ENCODE measurements at places on chromosomes 13 and 19.

DNA sequence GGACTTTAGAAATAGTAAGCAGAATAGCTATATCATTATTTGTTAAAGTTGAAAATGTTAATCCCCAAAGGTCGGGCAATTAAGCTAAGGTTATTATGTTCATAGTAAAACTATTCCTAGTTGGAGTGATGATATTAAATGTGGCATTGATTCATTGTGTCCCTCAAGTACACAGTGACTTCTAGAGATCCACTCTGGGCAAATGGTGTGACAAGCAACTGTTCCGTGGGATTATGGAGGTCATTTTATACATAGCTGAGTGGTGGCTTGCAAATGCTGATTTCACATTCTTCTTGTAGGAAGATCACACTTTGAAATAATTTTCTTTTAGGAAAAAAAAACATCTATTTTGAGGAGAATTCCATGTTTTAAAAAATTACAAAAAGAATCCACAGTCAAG is 317.8 kb downstream of the ATP8A2 start:
- DNase-seq, result no peak

GRCh38 chr13:23984546-23984945 is 87.2 kb upstream of the C1QTNF9B start:
- DNase-seq, result no peak

- DNase-seq, result no peak
Measured at GRCh38 chr13:101204270-101205020, 211.9 kb downstream of the NALCN start.

DNA sequence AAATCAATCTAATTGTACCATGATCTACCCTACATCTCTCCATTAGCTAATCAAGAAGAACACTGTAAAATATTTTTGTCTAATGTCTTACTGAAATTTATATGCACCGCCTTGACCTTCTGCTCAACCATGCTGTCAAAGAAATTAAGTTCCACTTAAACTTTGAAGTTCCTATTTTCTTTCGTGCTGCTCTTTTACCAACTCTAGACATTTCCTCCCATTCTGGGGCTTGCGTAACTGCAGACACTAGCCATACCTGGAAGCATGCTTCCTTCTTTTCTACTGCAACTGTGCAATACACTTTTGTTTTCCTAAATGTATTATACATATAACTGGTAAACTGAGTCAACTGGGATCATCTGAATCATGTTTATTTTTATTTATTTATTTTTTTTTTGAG is 8.5 kb upstream of the UBE2L5 start:
- DNase-seq, result no peak

DNA sequence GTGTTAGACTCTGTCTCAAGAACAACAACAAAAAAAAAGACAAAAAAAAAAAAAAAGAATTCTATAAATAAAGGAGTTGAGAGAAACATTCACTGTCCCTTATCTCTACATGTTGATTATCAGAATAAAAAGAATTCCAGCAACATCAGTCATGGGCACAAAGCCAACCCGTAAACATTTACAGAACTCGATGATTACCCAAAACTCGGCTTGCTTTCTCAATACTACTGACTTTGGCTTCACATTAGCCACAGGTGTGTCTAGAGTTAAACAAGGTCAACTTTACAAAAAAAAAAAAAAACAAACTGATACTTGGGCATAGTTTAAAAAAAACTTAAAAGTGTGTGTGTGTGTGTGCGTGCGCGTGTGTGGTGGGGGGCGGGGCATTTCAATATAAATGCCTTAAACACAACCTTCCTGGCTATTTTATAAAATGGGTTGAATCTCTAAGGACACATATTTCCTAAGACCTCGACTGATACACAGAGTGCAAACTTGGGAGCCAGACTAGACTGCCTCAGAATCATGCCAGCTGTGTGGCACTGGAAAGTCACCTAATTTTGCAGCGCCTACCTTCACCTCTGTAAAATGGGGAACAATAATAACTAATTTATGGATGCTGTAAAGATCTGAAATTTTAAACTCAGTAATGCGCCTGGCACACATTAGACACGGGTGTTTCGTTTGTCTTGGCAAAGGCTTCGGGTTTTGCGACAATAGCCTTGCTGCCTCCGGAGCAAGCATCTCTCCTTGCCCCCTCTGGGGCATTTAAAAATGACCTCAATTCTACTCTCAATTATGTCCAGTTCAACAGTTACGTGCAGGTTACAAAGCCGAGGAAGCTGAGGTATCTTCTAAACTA is 922 bp downstream of the EBPL start:
- DNase-seq, result no peak

GRCh38 chr19:11261431-11261970 is 823 bp downstream of the DOCK6 start:
- no peak for DNase-seq

- peak; percentile 67 for DNase-seq
Measured at GRCh38 chr19:16714702-16715287, 4.9 kb upstream of the NWD1 start.

DNA sequence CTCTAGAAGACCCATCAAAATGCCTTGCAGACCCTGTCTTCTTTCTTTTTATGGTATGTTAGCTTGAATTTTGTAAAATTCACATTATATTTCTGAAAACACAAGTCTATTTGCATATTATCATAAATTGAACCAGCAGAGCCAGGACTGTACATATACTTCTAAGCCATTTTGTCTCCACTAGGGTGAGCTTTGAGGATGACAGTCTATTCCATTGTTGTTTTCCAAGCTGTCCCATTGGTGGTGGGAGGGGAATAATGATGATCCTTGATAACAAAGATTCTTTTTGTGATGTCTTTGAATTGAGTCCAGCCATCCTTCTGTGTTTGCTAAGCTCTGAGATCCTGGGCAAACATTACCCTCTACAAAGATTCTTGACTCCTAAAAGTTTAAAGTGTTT is 359.3 kb upstream of the PCDH20 start:
- no peak for DNase-seq

DNA sequence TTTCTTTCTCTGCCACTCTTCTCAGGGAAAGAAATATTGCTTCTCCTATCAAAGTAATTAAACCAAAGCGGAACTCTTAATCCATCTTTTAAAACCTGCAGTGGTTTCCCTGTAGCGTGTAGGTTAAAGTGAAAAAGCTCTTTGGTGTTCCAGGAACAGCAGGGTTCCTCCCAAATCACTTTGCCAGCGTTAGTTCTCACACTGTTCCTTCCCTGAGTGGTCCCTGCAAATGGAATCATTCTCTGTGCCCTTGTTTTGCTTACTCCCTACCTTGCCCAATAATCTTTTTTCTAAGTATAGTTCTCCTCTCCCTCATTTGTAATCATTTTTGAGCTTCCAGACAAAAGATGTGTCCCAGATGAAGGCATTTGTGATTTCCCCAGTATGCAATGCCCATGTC is 207.5 kb downstream of the HS6ST3 start:
- DNase-seq, result no peak

DNA sequence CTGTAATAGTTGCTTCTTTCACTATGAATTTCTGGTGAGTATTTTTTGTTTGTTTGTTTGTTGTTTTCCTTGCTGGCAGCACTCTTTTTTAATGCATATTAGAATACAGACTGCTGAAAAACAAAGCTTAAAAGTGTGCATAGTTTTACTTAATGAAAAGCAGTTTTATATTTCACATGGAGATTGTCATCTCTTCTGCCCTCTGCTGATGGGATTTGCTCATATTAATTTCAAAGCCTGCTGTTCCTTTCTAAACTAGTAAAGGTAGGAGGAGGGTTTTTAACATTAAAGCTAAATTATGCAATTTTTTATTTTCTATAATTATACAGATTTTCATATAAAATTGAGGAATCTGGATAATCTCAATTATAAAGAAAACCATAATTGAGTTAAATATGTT is 692.6 kb upstream of the SLITRK1 start:
- no peak for DNase-seq

- DNase-seq, result no peak
Measured at GRCh38 chr19:54739587-54740497, 1.5 kb downstream of the KIR2DL3 start.

- no peak for DNase-seq
Measured at GRCh38 chr13:48636550-48636949, 17.2 kb upstream of the CYSLTR2 start.

GRCh38 chr13:34410678-34411077 is 531.4 kb upstream of the NBEA start:
- no peak for DNase-seq

DNA sequence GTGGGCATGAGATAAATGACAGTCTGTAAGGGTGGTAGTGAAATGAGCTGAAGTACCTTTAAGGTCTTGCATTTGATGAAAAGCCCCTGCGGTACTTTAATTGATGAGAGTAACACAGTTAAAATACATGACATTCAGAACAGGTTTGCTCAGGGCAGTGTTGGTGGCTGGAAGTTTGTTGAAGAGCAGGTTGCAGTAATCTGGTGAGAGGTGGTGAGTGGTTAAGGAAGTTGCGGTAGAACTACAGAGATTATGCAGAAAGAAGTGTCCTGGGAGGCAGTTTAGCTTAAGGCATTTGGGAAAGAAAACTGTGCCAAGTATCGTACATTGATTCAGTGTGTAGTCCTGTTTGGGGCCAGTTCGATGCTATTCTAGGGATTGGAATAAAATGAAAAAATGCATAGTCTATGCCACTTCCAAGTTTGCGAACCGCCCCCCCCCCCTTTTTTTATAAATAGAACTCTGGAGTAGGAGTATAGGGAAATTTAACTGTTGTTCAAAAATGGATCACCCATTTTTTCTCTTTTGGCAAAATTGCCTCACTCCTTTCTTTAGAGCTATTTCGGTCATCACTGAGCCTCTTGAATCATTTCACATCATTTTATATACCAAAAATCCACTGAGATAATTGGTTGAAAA is 42.7 kb downstream of the SLAIN1 start:
- no peak for DNase-seq

GRCh38 chr13:110509971-110510786 is 51.3 kb downstream of the RAB20 start:
- DNase-seq, result no peak

GRCh38 chr19:1169921-1170885 is 3.9 kb downstream of the SBNO2 start:
- no peak for DNase-seq

DNA sequence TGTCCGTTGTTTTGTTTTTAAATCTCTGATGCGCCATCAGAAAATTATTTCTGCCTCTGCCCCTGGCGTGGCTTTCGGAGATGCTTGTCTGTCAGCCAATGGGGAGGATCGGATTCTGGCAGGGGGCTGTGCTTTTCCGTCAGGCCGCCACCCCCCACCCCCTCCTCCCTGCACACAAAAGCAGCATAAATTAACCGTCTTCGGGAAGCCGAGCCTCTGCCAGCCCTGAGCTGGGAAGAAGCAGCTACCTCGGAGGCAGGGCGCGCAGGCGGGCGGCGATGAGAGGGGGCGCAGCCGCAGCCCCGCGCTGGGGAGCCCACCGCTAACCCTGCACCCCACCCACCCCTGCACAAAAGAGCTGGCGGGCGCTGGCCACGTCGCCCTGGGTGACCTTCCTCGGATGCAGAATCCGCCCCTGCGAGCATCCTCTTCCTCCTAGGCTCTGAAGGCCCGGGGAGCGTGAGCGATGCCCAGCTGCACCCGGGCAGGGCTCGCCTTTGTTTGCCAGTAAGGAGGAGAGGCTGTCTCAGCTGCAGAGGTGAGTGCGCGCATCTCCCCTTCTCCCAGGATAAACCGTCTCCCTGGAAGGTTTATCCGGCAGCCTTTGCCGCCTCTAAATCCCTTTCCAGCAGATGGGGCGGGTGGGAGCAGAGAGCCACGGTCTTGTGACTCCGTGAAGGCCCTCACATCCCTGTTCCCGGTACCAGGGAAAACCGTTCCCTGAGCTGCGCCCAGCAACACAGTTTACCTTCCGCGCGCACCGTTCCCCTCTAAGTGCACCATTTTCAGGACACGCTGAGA is at the start of gene ATCAY:
Gene ATCAY (plus strand): TSS at position 215 of the 801 bp plus-strand sequence. CDS start 5,083 bp downstream, outside the sequence.
- no peak for DNase-seq

DNA sequence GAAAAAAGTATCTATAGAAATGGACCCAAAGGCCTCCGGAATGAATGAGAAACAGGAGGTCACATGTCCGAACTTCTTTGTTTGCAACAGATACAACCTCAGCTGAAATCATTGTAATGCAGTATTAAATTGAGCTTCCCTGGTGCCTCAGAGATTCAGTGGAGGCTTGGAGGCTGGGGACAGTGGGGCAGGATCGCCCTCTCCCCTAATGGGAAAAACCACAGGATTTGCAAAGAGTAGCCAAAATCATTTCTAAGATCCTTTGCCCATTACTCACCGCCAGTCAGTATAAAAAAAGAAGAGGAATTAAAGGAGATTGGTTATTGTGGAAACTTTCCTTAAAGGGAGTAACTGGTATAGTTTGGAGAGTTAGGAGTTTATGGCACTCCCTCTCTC is 30.4 kb upstream of the IRS2 start:
- no peak for DNase-seq

GRCh38 chr19:58466089-58466759 is 656 bp upstream of the ZNF324 start:
- DNase-seq, result no peak

DNA sequence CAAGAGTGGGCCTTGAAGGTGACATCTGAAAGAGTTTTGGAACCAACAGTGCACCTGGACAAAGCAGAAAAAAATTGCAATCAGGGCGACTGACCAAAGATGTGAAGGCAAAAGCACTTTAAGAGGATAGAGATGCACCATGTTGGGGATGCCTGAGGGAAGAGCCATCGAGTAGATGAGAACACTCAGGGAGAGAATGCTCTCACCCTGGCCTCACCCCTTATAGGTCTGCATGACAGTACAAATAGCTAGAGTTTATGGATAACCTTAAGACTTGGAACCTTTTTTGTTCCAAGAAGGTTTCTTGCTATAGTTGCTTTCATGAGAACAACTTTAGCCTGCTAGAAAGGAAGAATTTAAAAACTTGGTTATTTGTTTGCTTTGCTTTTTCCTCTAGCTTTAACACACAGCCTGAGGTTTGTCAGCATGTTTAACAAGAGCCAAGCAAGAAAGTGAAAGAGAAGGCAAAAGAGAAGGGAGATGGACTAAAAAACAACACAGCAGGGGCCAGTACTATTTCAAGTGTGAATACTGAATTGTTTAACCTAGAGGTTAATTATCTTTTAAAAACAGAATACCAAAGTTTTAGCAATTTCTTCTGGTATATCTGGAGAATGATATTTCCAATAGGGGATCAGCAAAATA is 418.9 kb downstream of the DIAPH3 start:
- DNase-seq, result no peak

DNA sequence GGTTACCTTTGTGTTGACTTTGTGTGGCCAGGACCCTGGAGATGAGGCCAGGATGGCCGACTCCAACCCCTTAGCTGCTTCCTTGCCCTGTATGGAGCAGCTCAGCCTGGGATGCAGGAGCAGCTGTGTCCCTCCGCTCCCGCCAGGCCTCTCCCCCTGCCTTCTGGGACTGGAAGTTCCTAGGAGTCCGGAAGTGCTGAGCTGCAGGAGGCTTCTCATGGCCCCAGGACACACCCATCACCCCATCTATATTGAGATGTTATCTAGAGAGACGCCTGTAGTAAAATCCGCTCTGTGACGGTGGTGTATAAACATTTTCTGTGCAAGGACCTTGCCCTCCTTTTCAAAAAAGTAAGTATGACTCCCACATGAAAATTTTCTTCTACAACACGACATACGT is 27.0 kb downstream of the WTIP start:
- DNase-seq, result no peak

- no peak for DNase-seq
Measured at GRCh38 chr13:23817830-23818229, 71.4 kb downstream of the MIPEP start.

All from activated naive CD4-positive, alpha-beta T cell treated with anti-CD3 and anti-CD28 coated beads, Interleukin-2, amount 10 ng/mL, durations not matched to agents 7 days and 5 days (primary cell).